Hematopoietic multipotent progenitor cell treated with erythropoietin and hydrocortisone succinate and interleukin-3 and kit ligand, for 8 days (in vitro differentiated cells): ENCODE measurements at places on chromosomes 3 and 15.

DNA sequence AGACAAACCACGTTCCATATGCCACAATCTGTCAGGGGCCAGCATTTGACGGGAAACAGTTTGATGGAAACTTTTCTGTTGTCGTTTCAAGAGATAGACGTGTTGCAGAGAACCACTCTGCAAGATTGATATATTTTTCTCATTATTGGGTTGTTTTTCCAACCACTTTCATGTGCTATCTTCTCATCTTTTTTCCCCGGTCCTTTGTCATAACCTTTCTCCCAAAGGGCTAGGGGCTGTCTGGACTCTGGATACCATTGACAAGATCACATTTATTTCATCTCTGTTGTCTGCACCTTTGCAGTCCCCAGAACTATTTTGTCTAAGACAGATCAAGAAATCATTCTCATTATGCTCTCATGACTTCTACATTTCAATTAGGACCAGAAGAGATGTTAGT is 57.6 kb upstream of the SLC25A26 start:
- DNase-seq: no peak

DNA sequence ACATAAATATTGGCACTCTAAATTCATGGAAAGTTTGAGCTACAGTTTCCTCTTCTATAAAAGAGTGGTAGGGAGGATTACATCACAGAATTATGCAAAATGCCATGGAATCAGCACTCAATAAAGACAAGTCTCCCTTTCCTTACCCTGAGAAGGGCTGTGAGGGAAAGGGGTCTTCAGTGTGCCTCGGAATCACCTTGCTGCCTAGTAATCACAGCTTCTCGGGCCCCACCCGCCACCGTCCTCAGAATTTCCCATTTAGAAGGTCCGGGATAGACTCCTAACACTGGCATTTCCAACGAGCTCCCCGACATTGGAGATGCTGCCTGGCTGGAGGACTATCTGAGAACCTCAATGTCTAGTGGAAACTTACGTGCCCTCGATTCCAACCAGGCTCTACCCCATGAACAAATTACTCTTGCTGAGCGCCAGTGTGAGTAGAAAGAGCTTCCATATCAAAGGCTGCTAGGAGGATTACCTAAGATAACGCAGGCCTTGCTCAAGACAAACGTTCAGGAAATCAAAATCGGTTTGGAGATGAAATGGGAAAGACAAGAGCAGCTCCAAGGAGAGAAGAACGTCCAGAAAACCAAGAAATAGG is 92.1 kb upstream of the CHD2 start:
- peak; percentile 56 for DNase-seq

GRCh38 chr3:107521469-107522059 is 1.2 kb upstream of the BBX start:
- no peak for DNase-seq

DNA sequence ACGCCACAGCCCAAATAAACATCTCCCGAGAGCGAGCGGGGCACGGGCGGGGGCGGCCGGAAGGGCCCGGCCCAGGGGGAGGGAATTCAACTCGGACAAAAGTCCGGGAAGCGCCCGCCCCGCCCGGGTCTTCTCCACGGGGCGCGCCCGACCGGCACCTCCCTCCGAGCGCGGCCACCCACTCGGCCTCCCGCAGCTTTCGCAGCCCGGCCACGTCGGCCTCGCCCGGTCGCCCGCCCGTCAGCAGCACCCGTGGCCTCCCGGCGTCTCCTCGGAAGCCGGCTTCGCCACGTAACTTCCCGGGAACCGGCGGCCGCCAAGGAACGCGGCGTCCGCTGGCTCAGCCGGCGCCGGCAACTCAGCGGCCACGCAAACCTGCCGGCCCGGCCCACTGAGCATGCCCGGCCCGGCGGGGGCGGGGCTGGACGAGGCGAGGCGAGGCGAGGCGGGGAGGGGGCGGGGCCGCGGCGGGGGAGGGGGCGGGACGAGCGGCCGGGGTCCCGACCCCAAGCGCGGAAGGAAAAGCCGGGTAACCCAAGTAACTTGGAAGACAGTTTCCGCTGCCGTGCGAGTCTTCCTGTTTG is at the start of gene TJP1:
Gene TJP1, minus strand, starts transcription at position 369 of the 584 bp plus-strand sequence. CDS start 440 bp downstream, outside the sequence.
- no peak for DNase-seq

GRCh38 chr3:42902257-42902656 is 3.7 kb upstream of the ZNF662 start:
- DNase-seq: peak; percentile 28

- no peak for DNase-seq
Measured at GRCh38 chr15:26352406-26352805, 420.5 kb downstream of the GABRB3 start.

GRCh38 chr15:70356919-70357318 is 259.2 kb upstream of the TLE3 start:
- no peak for DNase-seq

- DNase-seq: no peak
Measured at GRCh38 chr3:56763233-56763632, 38.5 kb downstream of the ARHGEF3 start.

GRCh38 chr3:128603811-128604775 is 46.5 kb downstream of the RPN1 start:
- DNase-seq: peak; percentile 53

- DNase-seq: no peak
Measured at GRCh38 chr3:32229565-32229964, 8.9 kb upstream of the CMTM8 start.

GRCh38 chr15:30956216-30957124 is 35.0 kb downstream of the MTMR10 start:
- peak; percentile 16 for DNase-seq

- no peak for DNase-seq
Measured at GRCh38 chr3:196007744-196008335, 74.0 kb downstream of the TFRC start.

DNA sequence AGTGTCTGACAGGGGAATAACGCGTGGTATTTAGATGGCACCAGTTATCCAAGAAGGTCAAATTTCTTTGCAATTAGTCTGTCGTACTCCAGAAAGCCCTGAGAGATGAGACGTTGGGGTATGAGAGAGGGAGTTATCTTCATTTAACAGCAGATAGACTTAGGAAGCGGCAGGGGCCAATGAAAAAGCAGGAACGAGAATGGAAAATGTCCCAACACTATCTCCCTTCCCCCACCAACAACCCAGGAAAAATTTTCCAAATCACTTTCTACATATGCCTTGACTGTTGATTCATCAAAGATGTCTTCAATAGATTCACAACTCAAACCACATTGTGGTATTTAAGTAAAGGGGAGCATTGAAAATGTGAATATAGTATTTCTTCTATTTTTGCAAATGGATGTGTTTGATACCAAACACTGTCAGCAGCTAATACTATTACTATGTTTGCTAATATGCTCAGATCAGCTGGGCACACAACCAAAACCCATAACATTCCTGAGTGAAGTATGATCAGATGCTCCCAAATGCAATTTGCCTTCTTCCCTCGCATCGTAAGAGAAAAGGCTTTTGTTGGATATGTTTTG is 13.3 kb upstream of the GREM1 start:
- DNase-seq: no peak

GRCh38 chr15:88321271-88321670 is 64.7 kb upstream of the NTRK3 start:
- DNase-seq: no peak

- DNase-seq: no peak
Measured at GRCh38 chr3:146781059-146781458, 175.9 kb upstream of the PLSCR5 start.

DNA sequence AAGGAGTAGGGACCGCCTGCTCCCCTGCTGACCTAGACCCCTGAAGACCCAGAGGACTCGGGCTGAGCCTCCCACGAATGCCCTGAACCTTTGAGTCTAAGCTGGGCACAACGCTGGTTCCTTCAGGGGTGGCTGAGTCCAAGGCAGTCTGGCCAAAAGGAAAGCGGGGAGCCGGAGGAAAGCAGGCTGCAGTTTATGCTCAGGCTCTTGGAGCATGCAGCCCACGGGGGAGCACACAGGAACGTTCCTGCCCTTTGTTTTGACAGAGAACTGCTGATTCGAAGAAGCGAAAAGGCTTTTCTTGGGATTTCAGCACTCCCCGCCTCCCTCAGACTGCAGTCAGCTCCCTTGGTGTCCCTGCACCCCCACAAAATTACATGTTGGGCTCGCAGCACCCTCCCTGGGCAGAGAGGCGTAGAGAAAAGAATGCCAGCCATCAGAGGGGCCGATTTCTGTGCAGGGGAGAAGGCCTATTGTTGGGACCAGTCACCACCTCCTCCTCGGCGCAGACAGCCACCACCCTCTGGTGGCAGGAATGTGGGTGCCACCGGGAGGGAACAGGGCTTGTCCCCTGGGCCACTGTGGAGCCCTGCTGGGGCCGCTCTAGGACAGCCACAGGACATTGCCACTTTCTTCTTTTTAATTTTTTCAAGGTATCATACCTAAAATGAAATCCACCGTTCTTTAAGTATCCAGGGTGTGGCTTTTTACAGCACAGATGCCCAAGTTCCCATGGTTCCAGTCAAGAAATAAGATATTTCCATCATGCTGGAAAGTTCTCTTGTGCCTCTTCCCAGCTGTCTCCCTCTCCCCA is 72.2 kb downstream of the SMAD6 start:
- DNase-seq: peak; percentile 76

DNA sequence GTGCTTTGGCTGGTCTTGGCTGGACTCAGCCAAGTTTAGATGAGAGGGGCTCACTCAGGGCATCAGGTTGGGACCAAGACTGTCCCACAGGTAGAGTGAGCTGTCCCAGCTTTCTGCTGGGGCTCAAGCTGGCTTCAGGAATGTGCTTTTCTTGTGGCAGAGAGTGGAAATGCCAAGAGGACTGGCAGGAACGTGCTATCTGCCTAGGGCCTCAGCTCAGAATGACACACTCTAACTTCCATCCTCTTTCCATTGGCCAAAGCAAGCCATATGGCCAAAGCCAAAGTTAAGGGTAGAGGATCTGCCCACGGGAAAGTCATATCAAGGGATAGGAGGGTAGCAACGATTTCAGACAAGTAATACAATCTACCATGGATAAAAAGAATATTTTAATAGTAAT is 178.8 kb downstream of the ABHD5 start:
- no peak for DNase-seq

DNA sequence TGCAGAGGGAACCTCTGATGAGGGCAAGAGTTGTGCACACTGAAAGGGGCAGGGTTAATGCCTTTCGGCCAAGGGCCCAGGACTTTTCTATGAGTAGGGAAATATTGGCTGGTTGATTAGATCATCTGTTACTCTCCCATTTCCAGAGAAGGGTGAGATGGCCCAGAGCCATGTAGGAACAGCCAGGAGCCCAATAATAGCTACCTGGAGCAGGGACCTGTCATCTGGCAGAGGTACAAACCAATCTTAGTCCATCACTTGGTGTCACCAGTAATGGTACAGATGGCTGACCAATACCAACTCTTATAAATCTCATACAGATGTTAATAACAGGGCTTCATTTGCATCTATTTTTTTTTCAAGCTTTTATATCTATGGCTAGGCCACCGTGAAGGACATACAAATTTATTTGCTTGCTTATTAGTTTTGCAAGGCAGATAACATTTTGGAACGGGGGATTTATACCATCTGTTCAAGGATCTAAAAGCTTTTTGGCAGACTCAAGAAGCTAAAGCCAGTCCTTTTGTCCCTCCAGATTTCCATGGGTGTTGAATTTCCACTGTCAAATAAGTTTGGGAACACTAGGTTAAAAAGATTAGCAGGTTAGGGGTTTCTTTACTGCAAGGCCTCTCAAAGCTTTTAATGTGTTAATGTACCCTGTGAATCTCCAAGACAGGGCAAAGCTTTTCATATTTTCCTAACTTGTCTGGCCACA is 79.3 kb downstream of the TNIK start:
- no peak for DNase-seq

- no peak for DNase-seq
Measured at GRCh38 chr3:4949004-4949403, 30.2 kb upstream of the BHLHE40 start.

DNA sequence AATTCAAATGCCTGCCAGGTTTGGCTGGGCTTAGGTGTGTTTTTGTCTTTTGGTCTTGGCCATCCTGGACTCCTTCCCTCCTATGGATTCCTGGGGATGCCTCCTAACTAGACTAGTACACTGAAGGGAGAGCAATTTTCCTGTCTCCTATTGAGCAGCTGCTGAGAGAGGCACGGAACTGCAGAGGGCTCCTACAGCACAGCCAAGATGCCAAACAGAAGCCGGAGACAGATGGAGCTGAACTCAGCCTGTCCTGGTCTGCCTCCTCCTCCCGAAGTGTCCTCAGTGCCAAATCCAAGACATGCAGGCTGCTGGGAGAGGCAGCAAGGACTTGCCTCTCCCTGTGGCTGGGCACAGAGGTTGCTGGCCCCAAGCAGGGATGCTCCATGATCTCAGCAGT is 256.6 kb upstream of the PROK2 start:
- DNase-seq: no peak

- DNase-seq: no peak
Measured at GRCh38 chr3:141386611-141387111, 18.4 kb downstream of the ZBTB38 start.

- no peak for DNase-seq
Measured at GRCh38 chr3:81876826-81877225, 115.4 kb upstream of the GBE1 start.

DNA sequence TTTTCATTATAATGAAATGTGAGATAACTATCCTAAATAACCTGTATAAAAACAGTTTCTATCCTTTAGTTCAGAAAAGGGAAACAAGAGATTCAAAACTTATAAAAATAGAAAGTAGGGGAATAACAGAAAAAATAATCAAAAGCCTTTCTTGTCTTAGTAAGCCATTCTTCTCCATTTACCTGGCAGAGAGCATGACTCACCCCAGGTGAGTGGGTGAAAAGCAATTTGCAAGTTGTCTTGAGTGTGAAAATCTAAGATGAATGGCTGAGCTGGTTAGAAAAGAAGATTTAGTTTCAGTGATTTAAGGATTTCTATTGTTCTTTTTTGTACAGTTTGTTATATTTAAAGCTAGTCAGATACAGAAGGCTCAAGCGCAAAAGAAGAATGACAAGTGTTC is 702.0 kb downstream of the GRM7 start:
- DNase-seq: no peak

- DNase-seq: no peak
Measured at GRCh38 chr3:136916223-136916622, 41.6 kb upstream of the IL20RB start.

GRCh38 chr15:93980261-93980911 is 251.0 kb upstream of the MCTP2 start:
- DNase-seq: peak; percentile 8

DNA sequence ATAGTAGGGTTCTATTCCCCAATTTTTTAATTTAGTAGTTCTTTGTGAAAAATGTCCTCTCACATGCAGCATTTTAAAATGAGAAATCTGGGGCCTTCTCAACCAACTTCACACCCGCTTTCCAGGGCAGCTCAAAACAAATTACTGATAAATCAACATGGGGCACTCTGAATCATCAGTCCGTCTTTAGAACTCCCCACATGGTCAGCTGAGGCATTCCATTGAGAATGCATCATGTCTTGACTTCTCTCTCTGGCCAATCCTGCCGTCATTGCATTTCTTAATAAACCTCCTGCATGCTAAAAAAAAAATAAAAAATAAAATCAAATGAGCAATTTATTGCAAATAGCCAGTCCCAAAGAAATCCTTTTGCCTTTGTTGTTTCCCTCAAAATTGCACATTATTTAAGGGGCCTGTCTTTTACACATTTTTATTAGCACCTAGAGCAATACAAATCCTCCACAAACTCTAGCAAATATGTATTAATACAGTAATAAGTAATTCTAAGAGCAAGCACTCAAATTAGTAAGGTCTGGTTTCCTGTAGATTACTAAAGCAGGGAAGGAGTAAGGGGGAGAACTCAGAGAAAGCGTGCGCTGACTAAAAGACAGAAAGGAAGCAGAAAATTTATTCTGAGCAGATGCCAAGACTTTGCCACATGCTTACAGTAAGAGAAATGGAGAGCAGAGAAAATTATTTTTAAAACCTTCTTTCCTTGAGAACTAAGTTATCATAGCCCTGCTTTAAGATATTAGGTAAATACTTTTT is 175.7 kb downstream of the TNIK start:
- peak; percentile 33 for DNase-seq
